ENCODE measurements at places on chromosomes 2 and 18.

DNA sequence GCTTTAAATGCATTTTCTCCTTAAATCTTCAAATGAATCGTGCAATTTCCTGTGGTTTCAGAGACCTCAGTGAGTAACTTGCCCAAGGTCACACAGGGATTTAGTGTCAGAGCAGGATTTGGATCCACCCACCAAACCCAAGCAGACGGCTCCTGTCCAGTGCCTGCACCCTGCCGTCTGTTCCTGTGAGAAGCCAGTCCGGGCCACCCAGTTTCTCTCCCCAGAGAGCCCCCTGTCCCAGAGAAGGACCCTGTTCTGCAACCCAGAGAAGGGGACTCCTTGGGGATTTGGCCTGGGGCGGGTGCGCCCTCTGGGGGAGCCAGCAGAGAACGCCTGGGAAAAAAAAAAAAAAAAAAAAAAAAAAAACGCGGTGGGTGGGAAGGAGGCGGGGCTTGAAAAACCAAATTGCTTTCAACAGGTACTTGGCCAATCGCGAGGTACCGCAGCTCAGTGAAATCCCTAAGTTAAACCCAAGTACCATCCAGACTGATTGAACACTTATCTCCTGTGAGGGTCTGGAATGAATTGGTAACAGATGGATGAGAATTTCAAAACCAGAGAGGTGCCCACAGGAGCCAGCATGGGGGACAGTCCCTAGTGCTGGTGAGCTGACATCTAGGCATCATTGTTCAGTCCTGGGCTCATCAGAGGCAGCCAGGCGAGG, 30.9 kb upstream of the REEP1 start:
- no peak for DNase-seq

DNA sequence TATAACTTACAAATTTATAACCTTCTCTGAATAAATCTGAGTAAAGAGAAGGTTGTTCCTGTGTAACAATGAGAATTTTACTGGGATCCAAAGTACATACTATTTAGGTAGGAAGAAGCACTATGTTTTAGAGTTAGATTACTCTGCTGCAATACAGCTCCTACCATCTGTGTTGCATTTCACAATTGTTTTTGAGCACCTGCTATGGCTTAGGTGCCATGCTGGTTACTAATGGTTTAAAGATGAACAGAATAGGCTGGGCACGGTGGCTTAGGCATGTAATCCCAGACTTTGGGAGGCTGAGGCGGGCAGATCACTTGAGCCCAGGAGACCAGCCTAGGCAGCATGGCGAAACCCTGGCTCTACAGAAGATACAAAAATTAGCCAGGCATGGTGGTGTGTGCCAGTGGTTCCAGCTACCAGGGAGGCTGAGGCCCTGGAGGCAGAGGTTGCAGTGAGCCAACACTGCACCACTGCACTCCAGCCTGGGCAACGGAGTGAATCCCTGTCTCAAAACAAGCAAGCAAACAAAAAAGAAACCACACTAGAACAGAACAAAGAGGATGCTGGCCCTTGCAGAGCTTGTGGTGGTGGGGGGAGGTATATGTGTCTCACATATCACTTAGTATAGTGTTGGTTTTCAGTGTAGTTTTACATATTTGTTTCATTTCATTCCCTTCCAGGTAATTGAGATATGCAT, 56.7 kb downstream of the SPTBN1 start:
- no peak for DNase-seq

DNA sequence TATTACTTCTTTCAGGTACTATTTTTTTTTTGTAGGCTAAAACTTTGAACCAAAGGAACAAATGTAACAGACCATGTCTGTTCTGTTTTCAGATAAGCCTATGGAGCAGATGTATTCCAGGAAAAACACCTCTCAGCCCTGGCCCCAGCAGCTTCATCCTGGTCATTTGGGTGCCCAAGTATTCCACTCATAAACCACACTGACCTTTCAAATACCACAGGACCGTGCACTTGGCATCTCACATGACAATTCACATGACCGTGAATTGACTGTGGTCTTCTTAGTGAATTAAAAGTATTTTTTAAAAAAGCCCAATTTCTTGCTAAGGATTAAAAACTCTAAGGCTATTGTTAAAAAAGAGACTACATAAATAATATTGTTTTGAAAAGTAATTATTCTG, 50.2 kb downstream of the SMIM21 start:
- no peak for DNase-seq

- no peak for DNase-seq
These were observed 359.1 kb downstream of the MEIS1 start for GRCh38 chr2:66794070-66794469.

DNA sequence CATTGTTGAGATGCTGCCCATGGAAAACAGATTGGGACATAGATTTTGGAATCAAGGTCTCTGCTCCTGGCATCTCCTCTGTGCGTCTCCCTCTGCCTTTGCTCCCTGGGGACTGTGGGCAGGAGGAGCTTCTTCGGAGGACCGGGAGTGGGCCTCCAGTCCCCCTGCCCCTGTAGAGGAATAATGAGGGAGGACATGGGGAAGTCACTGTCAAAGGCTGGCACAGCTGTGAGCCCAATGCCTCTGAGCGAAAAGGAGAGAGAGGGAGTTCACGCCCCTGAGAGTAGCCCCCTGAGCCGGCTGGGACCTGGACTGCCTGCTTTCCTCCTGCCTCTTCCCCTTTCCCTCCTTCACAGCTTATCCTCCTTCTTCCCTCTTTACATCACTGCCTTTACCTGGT, 195.0 kb downstream of the LOXHD1 start:
- DNase-seq: no peak

DNA sequence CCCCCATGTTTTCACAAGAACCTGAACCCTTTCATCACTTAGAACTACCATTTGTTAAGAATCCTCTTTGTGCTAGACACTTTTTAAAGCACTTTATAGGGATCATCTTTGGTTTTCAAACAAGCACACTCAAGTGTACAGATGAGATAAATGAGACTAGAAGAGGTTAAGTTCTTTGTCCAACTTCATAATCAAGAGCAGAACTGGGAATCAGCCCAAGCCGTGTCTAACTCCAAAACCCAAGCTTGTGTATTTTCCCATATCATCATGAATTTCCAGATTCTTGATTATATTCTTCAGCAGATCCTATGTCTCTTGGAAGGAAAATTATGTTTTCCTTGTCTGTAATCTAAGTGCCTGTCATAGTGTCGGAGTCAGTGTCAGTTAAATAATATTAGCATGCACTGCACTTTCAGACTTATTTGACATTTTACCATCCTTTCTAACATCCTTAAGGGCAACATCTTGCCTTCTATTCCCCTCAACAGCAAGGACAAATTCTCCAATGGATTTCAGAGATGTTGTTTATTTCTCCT, 123.0 kb upstream of the SETBP1 start:
- no peak for DNase-seq

GRCh38 chr2:168849610-168850009, 40.6 kb downstream of the SPC25 start:
- no peak for DNase-seq

GRCh38 chr2:239212929-239213642, 187.7 kb downstream of the HDAC4 start:
- no peak for DNase-seq

GRCh38 chr2:53949457-53949856, 21.3 kb downstream of the PSME4 start:
- no peak for DNase-seq

- DNase-seq: no peak
These were observed 34.8 kb downstream of the TIMM21 start for GRCh38 chr18:74183130-74183529.

DNA sequence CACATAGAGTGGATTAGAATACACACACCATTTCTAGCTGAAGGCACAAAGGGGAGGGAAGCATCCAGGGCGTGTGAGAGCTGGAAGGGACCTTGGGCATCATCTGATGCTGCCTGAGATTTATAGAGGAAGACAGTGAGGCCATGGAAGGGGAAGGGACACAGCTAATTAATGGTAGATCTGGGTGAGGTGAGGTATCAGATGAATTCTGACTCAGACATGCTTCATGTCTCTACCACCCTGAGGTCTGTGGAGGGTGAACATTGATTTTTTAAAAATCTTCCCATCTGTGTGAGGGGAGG, 42.2 kb upstream of the OTOF start:
- no peak for DNase-seq

- no peak for DNase-seq
These were observed 39.5 kb upstream of the FHL2 start for GRCh38 chr2:105438104-105438929.

GRCh38 chr2:105248316-105249070, 7.0 kb downstream of the GPR45 start:
- no peak for DNase-seq

DNA sequence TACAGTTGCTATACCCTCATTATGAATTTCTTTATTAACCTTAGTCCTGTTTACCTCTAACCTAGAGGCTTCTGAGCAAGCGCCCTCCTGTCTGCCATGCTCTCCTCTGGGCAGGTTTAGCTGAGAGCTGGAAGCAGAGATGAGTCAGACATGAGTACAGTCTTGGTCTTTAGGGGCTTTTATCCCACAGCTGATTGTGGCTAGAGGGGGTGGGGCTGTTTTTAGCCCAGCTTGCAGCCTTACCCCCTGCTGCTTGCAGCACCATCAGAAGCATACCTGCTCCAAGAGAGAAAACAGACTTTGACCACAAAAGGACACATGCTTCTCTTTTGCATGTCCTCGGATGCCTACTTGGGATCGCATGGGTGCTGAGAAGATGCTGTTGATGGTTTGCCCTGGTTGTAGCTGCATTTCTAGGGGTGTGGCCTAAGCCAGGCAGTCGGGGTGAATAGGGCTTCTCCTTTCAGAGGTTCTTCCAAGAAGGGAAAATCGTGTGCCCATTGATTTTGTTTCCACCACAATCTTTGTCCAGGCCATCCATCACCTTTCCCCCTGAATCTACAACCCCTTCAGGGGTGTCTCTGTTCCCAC, 115.0 kb upstream of the LGALSL start:
- no peak for DNase-seq

DNA sequence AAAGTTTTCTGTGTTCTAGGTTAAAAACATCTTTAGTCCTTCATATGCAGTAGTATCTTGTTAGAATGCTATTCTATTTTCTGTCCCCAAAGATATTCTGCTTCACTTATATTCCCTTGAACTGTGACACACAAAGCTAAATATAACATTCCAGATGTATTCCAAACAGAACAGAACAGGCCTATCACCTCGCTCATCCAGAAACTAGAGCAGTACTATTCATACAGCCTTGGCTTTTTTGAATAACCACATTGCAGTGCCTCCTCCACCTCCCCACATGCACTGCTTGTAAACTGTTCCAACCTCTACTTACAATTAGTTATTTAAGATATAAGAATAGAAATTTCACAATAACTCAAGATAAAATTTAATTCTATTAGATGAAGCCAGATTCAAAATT, 196.8 kb downstream of the EXOC6B start:
- no peak for DNase-seq

DNA sequence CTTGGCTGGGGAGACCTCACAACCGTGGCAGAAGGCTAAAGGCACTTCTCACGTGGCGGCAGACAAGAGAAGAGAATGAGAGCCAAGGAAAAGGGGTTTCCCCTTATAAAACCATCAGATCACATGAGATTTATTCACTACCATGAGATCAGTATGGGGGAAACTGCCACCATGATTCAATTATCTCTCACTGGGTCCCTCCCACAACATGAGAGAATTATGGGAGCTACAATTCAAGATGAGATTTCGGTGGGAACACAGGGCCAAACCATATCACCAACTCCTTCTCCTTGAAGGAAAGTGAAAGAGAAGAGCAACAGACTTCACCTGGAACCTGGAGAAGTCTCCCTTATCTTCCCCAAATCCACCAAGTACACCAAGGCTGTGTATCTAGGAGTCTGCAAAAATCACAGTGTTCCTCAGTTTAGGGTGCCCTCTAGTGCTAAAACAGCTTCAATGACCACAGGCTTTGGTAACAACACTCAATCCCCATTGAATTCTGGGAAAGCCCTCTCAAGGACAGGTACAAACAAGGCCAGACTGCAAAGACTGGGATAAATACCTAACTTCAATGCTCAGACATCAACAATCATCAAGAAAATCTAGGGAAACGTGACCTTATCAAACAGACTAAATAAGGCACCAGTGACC, 148.8 kb upstream of the SRD5A2 start:
- DNase-seq: no peak

DNA sequence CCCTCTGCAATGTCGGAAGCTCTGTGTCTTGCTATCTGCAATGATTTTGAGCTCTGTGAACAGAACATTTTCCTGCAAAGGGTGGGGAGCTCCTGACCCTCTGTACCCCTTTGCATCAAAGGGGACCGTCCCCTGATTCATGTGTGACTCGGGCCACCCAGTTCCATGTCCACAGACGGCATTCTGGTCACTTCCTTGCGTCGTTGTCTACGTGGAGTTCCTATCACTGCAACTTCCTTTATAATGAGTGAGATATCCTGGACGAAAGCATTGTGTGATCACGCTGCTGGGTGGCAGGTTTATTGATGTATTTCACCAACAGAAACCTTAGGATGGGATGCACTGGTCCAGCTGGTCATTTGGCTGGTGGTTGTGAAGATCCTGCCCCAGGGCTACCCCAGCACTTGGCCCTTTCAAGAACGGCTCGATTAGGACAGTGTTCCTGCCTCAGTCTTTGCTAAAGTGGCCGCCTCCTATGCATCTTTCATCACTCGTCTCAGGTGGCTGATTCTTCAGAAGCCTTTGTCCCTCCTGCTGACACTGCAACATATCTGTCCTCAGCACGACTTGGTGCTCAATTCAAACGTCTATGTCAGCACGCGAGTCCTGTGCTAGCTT, 202.7 kb downstream of the ACKR3 start:
- DNase-seq: no peak

DNA sequence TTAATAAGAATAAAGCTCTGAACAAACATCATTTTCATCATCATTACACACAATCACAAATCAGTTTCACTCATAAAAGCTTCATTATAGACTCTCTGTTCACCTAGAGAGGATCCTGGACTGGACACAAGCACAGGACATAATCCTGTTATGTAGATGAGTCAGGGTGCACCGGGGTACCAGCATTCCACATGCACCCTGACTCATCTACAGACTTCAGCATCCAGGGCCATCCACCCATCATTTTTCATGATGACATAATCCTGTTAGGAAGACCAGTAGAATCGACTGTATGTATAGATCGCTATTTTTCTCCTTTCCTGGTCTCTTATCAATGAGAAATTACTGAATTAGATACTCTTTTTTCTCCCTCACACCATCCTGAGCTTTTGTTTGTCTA, 73.7 kb upstream of the PIK3C3 start:
- no peak for DNase-seq

- no peak for DNase-seq
These were observed 4.0 kb downstream of the SDC1 start for GRCh38 chr2:20220806-20221554.

DNA sequence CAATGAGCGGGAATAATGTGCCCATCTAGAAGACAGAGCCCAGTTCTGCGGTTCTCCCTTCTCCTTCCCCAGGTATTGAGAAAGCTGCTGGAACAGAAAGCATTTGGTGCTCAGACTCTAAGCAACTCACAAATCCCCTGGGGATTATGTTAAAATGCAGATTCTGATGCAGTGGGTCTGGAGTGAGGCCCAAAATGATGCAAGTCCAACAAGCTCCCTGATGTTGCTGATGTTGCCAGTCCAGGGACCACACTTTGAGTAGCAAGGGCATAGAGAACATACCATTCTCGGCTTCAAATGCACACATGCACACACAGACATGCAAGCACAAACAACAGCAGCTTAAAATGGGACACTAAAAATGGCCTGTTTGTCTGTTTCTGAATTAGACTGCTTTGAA, 274.8 kb upstream of the NCKAP5 start:
- no peak for DNase-seq

GRCh38 chr18:62339106-62339988, 14.2 kb downstream of the TNFRSF11A start:
- no peak for DNase-seq
